Activated T-cell treated with anti-CD3 and anti-CD28 coated beads, Interleukin-2, amount 50 U/mL, for 48 hours (primary cell): ENCODE measurements at places on chromosomes 3 and 15.

DNA sequence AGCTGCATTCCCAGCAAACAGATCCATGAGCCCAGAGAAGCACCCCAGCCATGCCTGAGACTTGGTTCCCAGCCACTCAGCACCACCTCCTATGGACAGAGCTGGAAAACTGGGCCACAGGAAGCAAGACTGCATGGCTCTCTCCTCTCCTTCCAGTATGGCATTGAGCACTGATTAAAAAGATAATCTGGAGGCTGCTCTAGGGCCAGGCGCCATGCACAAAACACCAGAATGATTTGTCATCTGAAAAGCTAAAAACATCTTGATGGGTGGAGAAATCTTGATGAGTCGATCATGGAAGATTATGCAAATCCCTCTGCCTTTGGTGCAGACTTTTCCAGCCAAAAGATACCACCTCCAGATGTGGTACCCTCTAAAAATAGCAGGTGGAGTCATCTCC, 62.7 kb upstream of the MRPS22 start:
- DNase-seq = no peak

DNA sequence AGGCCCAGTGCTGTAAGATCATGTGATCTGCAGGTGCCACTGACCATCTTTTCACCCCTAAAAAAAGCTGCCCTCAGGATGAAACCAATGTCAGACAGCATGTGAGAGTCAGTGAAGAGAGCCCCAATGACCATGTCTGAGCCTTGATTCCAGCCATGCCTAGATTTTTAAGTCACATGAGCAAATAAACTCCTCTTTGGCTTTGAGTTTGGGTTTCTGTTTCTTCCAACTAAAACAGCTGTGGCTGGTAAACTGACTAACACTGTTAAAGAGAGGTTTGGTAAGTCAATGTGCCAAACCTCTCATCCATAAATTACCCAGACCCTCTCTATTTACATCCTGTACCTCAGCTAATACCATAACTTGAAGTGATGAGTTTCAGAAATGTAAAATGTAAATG, 8.3 kb downstream of the MYO5A start:
- DNase-seq = no peak

- no peak for DNase-seq
Measured at GRCh38 chr15:39621976-39622375, 41.1 kb downstream of the THBS1 start.

- DNase-seq = no peak
Measured at GRCh38 chr3:127192576-127193232, at the start of gene PRR23E. Gene PRR23E, plus strand, starts transcription at chr3:127193131. Its CDS starts 3,555 bp downstream, at chr3:127196686.

GRCh38 chr15:38672814-38673670, 108.4 kb upstream of the RASGRP1 start:
- DNase-seq = no peak

- no peak for DNase-seq
Measured at GRCh38 chr3:110246796-110247376, 824.7 kb upstream of the NECTIN3 start.

GRCh38 chr3:167671878-167672427, 18.2 kb upstream of the WDR49 start:
- DNase-seq = no peak

- DNase-seq = no peak
Measured at GRCh38 chr15:99230867-99231266, 18.5 kb downstream of the TTC23 start.

- DNase-seq = no peak
Measured at GRCh38 chr3:52521881-52522650, 11.6 kb downstream of the NT5DC2 start.

DNA sequence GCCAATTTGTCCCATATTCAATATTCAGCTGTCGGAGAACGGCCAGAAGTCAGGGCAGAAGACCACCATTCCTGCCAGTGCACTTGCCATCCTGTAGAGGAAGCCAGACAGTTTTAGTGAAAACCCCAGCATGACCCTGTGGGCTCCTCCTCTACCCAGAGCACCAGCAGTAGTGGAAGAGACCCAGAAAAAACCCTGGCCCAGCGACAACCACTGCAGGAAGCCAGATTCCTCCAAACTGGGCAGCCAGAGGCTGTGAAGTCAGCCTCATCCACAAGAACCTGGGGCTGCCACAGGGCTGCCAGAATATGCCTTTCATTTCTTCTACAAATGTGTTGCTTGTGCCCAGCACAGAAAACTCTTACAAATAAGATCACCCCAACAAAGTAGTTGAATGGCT, 67.3 kb downstream of the HMCES start:
- DNase-seq = no peak

- DNase-seq = no peak
Measured at GRCh38 chr15:64235552-64235951, 72.7 kb upstream of the PPIB start.

- DNase-seq = no peak
Measured at GRCh38 chr3:81164806-81165205, 596.6 kb downstream of the GBE1 start.

DNA sequence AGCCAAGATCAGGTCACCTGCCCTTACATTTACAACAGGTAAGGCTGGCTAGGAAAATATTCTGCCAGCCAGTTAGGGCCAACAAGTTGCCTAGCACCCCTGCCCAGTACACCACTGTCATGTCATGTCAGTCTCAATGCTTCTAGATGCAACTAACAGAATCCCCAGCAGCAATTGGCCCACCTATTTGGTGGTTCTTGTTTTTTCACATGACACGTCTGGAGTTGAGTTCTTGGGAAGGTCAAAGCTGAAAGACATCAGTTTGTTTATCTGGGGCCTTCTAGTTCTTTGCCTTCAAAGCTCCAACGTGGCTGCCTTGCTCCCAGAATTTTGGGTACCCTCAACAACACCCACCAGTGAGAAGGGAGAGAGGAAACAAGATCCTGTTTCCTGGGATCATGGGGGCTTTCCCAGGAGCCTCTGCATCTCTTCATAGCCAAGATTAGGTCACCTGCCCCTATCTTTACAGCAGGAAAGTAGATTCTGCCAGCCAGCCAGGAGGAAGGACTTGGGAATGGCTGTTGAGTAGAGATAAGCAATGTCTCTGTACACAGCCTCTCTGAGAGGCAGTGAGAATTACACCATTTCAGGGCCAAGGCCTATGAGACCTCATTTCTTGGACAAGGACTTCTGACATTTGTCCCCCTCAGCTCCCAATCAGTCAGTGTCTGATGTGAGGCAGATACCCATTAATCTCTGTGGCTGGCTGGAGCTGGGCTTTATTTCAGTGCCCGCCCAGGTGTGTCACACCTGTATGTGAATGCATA, 8.6 kb downstream of the GPX1 start:
- no peak for DNase-seq

DNA sequence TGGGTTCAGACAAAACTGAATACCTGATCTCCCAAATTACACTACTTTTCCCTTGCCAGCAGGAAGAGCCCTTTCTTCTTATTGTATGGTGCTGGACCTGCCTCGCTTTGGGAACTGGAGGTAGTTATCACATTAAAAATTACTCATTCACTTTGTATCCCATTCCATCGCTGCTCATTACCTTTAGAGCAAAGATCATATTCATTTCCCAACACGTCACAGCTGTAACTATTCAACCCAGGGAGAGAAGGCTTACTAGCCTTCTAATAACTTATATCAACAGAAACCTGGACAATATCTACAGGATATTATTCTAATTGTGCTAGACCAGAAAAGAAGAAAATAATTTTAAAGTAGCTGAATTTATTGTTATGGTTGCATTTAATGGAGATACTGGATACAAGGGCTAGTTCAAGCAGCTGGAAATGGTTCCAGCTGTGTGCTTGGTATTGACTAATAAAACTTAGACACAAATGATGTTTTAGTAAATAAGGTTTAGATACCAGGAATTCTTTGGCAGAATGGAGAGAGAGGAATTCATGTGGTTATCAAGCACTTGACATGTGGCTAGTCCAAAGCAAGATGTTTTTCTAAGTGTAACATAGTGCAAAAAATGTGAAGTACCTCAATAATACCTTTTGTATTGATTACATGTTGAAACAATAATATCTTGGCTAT, 656.3 kb downstream of the ROBO1 start:
- no peak for DNase-seq

DNA sequence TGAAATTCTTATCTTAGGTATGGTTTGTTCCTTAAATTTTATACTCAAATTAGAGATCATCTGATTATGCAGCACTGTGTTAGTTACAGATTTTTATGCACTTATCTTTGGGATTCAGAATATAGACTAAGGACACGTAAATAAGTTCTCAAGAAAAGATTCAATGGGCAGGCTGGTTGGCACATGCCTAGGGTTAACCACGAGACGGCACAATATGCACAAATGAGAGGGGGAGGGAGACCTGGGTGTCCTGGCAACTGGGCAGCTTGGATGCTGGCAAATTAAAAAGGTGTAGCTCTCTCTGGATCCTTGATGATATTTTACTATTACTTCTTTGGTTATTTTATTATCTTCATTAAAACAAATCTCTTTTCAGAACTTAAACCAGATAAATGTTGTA, 672 bp downstream of the AADAC start:
- no peak for DNase-seq
